AG04450 (cell line): ENCODE measurements at places on chromosomes 16 and 17. TPM values are rescaled to one million over a fixed set of nuclear protein-coding genes. Genes with fewer than 3 reads are reported as not detected.

DNA sequence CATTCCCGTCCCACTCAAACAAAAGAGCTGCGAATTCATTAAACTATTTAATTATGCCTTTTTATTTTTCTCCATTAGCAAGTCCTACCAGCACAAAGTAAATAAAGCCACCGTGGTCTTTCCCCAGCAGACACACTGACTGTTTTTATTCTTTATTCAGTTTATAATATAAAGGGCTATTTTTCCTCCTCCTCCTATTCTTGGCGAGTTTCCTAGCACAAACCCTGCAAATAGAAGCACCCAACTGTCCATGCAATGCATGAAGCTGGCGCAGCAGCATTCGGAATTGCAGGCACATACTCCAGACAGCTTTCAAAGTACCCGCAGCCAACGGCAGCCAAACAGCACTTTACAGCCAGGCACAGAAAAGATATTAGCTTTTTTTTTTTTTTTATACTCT, 583.4 kb upstream of the PSMD7 start:
- no peak for DNase-seq

PDILT gene
- polyA plus RNA-seq: not detected in 2 replicates

GRCh38 chr16:66551348-66551759, 1.0 kb upstream of the CKLF start:
- DNase-seq: no peak

GRCh38 chr17:44012391-44012790, 2.4 kb downstream of the TMEM101 start:
- no peak for DNase-seq

CXCL16 gene
- 2.3 and 2.4 TPM in 2 replicates for polyA plus RNA-seq

HOXB6 gene
- 15.4 and 20.4 TPM in 2 replicates for polyA plus RNA-seq

- no peak for DNase-seq
Measured at GRCh38 chr17:58507123-58507634, 7.3 kb downstream of the MTMR4 start.

G6PC1 gene
- not detected in 2 replicates for polyA plus RNA-seq

GRB7 gene
- 0.05 and 0.14 TPM in 2 replicates for polyA plus RNA-seq

- DNase-seq: no peak
Measured at GRCh38 chr17:49498029-49498615, 3.0 kb downstream of the NGFR start.

TK1 gene
- polyA plus RNA-seq: 27.1 and 31.4 TPM in 2 replicates

GRCh38 chr16:86740906-86741799, 162.8 kb downstream of the FOXL1 start:
- no peak for DNase-seq

GRCh38 chr16:12545792-12546342, 257.8 kb downstream of the CPPED1 start:
- no peak for DNase-seq

GRCh38 chr16:27291106-27291505, 22.5 kb upstream of the NSMCE1 start:
- DNase-seq: no peak

DNA sequence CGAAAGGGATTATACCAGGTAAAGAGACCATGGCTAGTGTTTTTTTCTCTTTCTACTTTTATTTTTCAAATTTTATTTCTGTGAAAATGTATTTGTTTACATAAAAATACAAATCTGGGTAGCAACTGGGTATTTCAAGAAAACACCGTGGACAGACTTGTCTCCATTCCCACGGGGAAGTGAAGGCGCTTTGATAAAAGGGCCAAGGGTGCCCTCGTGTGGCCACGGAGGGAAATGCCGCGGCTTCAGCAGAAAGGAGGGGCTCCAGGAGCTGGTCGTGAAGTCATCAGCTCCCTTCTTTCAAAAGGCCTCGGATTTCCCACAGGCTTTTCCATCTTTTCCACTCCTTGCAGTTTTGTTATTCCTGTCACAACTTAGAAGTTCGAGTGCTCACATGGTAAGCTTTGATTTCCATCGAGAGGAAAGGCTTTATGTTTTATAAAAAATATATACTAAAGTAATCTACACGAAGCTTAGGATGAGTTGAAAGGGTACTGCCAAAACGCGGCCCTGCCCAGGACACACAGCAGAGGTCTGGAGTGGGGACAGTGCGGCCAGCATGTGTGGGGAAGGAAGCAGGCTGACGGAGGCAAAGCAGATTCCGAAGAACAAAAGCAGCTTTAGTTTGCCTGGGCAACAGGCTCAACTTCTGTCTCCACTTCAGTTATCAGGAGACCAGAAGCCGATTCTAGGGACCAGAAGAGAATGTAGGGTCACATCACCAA, 15.3 kb upstream of the MNT start:
- no peak for DNase-seq

GPR142 gene
- polyA plus RNA-seq: not detected in 2 replicates
